T-helper 2 cell (primary cell): ENCODE measurements at places on chromosomes 3 and 15.

DNA sequence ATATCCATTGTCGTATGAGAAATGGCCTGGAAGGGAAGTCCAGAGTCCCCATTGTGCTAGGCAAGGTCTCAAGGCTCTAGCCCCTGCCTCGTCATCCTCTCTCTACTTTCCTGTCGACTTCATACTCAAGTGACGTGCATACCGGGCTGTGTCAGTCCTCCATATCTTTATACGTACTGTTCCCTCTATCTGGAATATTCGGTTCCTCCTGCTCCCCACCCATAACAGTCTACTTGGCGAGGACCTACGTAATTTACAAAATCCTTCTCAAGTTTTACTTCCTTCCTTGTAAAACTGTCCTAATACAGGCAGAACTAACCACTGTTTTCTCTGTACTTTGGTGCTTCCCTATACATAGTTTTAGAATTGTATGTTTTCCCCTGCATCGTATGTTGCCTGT is 2.2 kb upstream of the ALPK3 start:
- no peak for DNase-seq

DNA sequence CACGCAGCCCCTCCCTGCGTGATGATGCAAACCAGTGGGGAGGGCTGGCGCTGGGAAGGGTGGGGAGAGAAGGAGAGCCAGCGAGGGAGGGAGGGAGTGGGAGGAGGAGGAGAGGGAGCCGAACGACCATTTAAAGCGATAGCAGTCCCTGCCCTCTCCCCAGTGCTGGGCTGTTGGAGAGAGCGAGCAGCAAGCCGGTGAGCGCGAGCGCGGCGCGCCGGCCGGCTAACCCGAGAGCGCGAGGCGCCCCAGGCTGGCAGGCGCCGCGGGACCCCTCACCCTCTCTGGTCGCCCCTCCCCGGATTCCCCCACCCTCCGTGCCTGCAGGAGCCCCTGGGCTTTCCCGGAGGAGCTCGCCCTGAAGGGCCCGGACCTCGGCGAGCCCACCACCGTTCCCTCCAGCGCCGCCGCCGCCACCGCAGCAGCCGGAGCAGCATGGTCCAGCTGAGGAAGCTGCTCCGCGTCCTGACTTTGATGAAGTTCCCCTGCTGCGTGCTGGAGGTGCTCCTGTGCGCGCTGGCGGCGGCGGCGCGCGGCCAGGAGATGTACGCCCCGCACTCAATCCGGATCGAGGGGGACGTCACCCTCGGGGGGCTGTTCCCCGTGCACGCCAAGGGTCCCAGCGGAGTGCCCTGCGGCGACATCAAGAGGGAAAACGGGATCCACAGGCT is at the start of gene GRM7:
TSS of gene GRM7 (plus strand) at position 162 of the 671 bp plus-strand sequence.
- no peak for DNase-seq

DNA sequence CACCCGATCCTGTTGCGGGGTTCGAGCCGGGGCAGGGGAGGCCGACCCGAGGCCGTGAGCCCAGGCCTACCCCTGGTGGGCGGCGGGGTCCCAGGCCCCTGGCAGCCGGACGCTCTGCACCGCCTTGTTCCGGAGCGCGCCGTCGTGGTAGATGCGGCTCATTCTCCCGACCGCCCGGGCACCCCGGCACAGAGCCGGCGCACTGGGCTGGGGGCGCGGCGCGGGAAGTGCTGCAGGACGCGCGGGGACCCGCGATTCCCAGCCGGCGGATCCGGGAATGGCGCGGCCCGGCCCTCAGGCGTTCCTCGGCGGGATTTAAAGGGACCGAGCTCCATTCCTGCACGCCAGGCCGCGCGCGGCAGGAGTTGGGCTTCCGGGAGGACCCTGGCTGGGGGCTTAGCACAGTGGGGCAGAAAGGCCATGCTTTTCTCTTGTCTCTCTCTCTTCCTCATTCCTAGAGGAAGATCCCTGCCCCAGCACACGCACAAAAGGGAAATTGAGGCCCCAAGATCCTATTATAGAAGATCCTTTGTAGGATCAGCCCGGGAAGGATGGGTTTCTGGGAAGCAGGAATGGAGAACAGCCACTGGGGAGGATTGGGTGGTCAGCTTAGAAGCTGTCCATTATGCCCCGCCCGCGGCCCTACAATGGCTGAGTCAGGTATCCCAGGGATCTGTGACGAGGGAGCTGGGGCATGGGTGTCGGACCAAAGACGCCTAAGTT is at the start of gene ARPIN:
TSS of gene ARPIN (minus strand) at position 279 of the 723 bp plus-strand sequence. CDS start at position 162, 117 bp downstream.
- no peak for DNase-seq

GRCh38 chr3:197183582-197183981 is 114.8 kb downstream of the DLG1 start:
- DNase-seq: no peak

DNA sequence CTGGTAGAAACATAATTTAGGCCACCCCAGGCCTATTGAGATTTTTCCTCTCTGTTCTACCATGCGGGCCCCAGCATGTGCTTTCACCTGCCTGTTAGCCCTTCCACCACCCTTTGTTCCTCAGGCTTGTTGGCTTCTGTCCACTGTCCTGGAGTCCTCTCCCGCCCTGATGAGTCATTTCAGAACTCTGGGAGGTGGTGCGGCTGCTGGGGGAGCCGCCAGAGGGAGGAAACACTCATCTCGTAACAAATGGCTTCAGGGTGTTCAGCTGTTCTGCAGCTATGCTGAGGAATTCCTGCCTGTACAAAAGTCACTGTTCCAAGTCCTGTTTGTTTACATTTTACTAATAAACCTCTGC is 36.3 kb downstream of the LRTM1 start:
- no peak for DNase-seq
